ENCODE measurements at places on chromosomes 4 and X.

DNA sequence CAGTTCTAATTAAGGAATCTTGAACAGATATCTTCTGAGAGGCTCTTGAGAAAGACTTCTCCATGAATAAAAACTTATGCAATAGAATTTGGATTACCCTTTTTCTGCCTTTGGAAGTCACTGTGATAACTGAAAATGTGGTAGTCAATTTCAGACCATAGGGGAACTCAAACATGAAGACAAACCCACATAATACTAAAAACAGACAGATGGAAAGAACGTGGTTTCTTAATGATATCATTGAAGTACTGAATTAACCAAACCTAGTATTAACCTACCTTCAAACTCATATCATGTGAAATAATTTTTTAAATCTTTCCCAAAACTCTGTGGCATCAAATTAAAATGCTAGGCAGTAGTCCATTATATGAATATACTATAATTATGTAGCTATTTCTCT is 153.5 kb downstream of the CAMK2D start:
- DNase-seq, result no peak

GRCh38 chr4:164408831-164409230 is 345.1 kb upstream of the SMIM31 start:
- no peak for DNase-seq

- no peak for DNase-seq
Measured at GRCh38 chr4:23839279-23839678, 50.6 kb downstream of the PPARGC1A start.

DNA sequence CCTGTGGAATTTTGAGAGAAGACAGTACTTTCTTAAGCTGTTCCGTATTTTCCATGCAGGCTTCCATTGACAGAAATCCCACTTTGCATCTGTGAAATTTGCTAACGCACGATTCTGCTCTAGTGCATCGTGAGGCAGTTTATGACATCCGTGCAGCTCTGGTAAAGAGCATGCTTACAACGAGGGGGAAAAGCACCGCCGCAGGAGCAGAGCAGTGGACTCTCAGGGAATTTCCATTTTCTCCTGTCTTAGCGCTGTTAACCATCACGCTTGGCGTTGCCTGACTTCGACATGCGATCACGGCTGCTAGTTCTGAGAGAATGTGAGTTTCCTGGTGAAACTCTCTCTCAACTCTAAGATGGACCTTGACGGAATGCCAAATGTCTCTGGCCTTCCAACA is 43.9 kb downstream of the DCTD start:
- no peak for DNase-seq

DNA sequence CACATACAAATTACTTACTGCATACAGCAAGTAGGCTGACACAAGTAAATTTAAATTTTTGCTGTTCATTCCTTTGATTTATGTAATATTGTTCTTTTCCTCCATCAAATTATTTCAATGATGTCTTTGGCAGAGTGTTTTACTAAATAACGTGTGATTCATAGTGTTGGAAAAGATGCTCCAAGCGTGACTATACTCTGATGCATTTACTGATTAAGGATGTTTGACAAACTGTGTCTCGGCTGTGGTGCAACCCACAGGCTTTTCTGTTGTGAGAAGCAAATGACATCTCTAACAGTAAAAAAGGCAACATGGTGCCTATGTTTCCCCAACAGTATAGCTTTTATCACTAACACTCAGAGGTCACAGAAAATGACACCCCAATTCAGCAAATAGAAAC is 540.9 kb downstream of the PPP4R3C start:
- no peak for DNase-seq

DNA sequence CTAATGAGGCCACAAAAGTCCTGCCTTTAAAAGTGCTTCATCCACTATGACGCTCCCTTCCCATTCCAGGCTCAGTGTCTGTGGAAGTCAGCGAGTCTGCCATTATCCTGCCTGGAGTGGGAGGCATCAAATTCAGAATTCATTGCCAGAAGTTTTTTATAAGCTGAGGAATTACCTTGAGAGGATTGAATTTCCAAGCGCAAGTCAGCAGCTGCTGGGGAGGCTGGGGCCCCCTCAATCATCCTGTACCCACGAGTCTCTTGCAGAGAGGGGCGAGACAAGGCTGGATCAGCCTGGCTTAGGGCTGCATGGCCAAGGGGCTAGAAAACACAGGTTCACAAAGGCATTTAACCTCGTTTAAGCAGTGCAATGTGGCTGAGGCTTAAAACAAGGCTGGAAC is 170.5 kb upstream of the NOCT start:
- DNase-seq, result no peak

DNA sequence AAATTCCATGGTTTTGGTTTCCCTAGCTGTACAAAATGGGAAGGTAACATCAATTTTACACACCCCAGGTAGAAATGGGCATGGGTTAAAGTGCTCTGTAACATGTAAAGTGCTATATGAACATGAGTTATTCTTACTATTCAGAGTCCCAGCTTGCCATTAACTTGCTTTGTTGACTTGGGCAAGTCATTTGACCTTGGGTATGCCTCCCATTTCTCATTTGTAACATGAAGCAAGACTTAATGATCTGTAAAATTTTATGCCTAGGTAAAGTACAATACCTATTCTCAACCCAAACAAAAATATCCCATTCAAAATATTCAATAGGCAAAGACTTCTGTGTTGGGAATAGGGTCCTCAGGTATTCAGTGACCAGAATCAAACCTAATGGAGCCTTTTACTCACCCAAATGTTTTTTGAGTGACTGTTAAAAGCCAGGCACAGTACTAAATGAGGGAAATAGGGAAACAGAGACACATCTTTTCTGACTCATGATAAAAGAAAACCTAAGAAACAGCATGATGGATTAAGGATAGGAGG is 126.6 kb downstream of the SH3RF1 start:
- no peak for DNase-seq

GRCh38 chrX:132059973-132060540 is 37.0 kb downstream of the STK26 start:
- DNase-seq, result no peak

- no peak for DNase-seq
Measured at GRCh38 chrX:120308558-120308957, 2.7 kb downstream of the TMEM255A start.

GRCh38 chrX:21373637-21374162 is 518 bp upstream of the CNKSR2 start:
- DNase-seq, result no peak

DNA sequence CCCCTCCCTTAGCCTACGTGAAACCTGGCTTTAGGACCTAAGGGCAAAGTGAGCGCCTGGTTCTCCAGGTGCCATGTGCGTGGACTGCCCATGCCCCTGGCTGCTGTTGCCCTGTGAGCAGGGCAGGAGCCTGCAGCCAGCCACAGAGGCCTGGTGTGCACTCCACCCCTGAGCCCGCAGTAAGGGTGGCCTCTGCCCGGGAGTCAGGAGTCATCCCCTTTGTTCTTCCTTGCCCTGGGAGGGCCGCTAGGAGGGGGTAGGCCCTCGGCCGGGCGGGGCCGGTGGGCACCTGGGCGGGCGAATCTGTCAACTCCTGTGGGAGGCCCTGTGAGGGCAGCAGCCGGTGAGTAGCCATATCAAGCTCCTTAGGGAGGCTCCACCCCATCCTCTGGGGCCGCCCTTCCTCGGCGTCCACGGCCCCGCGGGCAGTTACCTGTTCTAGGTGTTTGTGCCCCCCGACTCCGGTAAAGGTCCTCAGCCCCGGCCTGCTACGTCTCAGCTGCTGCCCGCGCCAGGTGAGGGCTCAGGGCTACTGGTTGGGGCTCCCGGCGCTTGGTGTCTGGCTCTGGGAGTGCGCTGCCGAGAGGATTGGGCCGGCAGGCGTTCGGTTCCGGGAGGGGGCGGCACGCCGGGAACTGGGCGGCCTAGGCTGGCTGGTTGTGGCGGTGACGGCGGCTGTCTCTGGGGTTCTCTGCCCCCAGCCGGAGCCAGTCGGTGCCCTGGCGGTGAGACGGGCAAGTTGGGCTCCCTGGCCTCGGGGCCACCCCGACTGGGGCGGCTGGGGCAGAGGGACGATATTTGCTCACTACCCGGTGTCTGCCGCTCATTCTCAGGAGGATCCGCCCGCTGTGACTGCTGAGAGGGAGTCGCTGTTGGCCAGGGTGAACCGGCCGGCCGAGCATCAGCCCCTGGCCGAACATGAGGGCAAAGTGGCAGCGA is 1060.2 kb downstream of the TECRL start:
- no peak for DNase-seq

DNA sequence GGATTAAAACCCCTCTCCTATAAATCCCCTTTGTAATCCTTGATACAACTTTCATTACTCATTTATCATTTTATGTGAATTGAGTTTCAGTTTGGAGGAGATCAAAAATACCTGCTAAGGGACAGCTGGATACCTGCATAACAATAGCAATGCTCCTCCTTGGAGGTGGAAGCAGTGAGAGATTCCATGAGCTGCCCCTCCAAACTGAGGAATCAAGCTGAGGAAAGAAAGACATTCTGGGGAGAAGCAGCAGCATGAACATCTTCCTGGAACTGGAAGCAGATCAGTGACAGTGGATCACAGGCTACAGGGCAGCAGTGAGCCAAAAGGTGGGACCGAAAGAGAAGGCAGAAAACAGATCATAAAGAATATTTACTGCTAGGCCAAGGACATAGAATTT is 199.8 kb upstream of the CNKSR2 start:
- no peak for DNase-seq

GRCh38 chr4:48035952-48036351 is 19.4 kb downstream of the NIPAL1 start:
- no peak for DNase-seq

GRCh38 chr4:5611750-5612149 is 96.6 kb downstream of the EVC2 start:
- no peak for DNase-seq

DNA sequence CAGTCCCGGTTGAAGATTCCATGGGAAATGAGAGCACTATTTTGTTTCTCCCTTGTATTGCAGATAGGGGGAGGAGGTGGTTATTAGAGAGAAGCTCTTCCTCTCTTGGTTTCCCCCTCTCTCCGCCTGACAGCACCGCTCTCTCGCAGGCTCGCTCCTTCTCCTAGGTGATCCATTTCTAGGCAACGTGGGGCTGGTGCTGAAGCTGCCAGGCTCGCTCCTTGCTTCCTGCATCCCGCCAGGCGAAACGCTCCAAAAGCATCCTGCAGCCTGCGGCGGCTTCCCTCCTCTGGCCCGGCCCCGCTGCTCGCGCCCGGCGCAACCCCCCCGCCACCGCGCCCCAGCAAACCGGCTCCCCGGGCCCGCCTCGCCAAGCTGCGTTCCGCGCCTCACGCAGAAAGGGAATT is at the start of gene GRID2:
Gene GRID2, plus strand, starts transcription at position 346 of the 407 bp plus-strand sequence.
- no peak for DNase-seq

- no peak for DNase-seq
Measured at GRCh38 chrX:115341421-115341820, 51.9 kb downstream of the LUZP4 start.

DNA sequence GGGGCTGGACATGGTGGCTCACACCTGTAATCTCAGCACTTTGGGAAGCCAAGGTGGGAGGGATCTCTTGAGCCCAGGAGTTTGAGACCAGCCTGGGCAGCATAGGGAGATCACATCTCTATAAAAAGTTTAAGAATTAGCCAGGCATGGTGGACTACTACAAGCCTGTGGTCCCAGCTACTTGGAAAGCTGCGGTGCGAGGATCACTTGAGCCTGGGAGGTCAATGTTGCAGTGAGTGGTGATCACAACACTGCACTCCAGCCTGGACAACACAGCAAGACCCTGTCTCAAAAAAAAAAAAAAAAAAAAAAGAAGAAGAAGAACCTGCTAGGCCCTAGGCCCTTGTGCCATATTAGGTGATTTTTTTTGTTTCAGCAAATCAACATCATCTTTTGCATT is 12.2 kb downstream of the SRD5A3 start:
- no peak for DNase-seq

- no peak for DNase-seq
Measured at GRCh38 chrX:3403748-3404147, 57.3 kb upstream of the MXRA5 start.

- no peak for DNase-seq
Measured at GRCh38 chr4:40055511-40055862, 1.2 kb upstream of the N4BP2 start.

- no peak for DNase-seq
Measured at GRCh38 chr4:64682946-64683345, 273.7 kb upstream of the TECRL start.

DNA sequence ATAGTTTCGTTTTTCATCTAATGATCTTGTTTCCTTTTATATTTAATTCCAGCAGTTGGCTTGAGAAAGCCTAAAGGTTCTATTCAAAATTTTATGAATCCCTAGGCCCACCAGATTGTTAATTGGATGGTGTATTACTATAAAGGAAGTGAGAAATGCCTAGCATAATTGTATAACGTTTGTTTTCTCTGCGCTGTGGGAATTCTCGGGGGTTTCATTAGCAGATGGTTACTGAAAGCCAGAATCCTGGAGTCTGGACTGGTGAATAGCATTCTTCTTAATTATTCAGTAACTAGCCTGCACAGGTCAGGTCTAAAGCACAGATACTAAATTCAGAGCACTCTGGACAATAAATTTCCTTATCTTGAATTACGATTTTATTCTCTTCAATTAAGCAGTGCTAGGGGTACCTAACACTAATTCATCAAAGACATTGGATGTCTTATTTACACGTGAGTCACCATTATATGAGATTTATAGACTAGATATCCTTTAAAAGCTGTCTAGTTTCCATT is 459.4 kb downstream of the DTHD1 start:
- no peak for DNase-seq

- no peak for DNase-seq
Measured at GRCh38 chrX:79176028-79176427, 31.5 kb downstream of the GPR174 start.

DNA sequence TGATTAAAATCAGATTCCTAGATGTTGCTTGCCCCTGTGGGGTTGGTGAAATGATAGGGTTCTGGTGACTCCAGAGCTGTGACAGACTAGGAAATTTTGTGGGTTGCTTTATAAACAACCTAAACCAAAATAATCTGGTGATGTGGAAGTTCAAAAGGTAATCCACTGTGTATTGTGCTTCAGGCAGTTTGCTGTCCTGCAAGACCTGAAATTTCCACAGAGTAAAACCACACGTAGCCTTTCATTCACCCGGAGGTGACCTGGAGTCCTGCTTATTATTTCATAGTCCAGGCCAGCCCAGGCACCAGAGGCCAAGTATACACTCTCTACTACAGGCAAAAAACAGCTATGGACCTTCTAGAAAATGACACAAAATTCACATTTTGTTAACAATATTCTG is 114.6 kb upstream of the CBR4 start:
- DNase-seq, result no peak

GRCh38 chr4:89657931-89658700 is 178.8 kb downstream of the SNCA start:
- peak; percentile 13 for DNase-seq

Measured in thymus (tissue), 14 donors.